ENCODE measurements at places on chromosomes 2 and 18. TPM values are rescaled to one million over a fixed set of nuclear protein-coding genes. Genes with fewer than 3 reads are reported as not detected.

- H3K4me3 ChIP-seq = no peak overlapping the region
- no peak for DNase-seq
- no peaks in the 10 kb centered on the region for H3K27me3 ChIP-seq
- H3K27ac ChIP-seq = peak overlapping the region; percentile 75
These were observed 304.3 kb upstream of the EPAS1 start for GRCh38 chr2:45992741-45993475.

Gene KIF1A
- 12.5 TPM for total RNA-seq

- peaks cover 20% of the 10 kb centered on the region for H3K4me1 ChIP-seq
- no peaks in the 10 kb centered on the region for H3K36me3 ChIP-seq
- peak overlapping the region; percentile 71 for H3K4me3 ChIP-seq
- H3K27ac ChIP-seq = peak overlapping the region; percentile 75
- peaks cover 12% of the 10 kb centered on the region for H3K27me3 ChIP-seq
- DNase-seq = peak; percentile 40
These were observed 670 bp upstream of the MOCOS start for GRCh38 chr18:36186461-36187192.

GRCh38 chr2:101047075-101047766, 45.1 kb downstream of the RPL31 start:
- peak; percentile 36 for DNase-seq
- no peaks in the 10 kb centered on the region for H3K27me3 ChIP-seq
- H3K4me3 ChIP-seq = no peak overlapping the region
- peaks cover 5% of the 10 kb centered on the region for H3K36me3 ChIP-seq
- peaks cover 22% of the 10 kb centered on the region for H3K4me1 ChIP-seq
- no peak overlapping the region for H3K27ac ChIP-seq
